ENCODE measurements at places on chromosomes 3 and 15.

DNA sequence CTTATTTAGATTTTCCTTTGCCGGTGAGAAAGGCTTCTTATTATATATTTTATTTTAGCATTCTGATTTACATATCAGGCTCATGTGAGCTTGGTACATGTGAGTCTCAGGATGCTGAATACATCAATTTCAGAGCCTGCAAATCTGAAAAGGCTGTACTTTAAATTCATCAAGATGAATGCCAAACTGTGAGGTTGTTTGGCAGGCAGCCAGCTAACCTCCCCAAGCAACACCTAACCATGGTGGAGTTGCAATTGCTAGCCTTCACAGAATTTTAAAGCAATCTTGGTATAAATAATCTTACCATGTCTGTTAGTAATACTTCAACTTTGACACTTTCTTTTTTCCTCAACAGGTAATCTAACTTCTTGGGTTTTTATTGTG is 252.5 kb downstream of the CDIN1 start:
- no peak for DNase-seq

GRCh38 chr15:37133602-37134001 is 33.3 kb upstream of the MEIS2 start:
- DNase-seq = no peak

- DNase-seq = no peak
These were observed 318.6 kb upstream of the LRRFIP2 start for GRCh38 chr3:37492977-37493471.

DNA sequence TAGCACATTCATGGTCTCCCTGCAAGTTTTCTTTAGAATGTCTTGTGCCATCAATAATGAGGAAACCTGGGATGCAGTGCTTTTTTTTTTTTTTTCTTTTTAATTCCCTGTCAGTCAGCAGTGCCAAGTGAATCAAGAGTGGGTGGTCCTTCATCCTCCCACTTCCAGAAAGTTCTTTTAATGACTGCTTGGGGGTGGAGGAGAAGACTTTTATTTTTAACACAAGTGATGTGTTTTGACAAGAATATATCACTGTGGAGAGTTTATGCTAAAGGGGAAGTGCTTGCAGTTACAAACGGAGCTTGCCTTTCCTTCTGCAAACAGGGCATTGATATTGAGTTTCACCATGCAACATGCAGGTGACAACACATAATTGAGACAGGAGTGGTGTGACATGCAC is 69.7 kb downstream of the CACNA2D3 start:
- no peak for DNase-seq

GRCh38 chr15:31102039-31102321 is 455 bp upstream of the TRPM1 start:
- no peak for DNase-seq

DNA sequence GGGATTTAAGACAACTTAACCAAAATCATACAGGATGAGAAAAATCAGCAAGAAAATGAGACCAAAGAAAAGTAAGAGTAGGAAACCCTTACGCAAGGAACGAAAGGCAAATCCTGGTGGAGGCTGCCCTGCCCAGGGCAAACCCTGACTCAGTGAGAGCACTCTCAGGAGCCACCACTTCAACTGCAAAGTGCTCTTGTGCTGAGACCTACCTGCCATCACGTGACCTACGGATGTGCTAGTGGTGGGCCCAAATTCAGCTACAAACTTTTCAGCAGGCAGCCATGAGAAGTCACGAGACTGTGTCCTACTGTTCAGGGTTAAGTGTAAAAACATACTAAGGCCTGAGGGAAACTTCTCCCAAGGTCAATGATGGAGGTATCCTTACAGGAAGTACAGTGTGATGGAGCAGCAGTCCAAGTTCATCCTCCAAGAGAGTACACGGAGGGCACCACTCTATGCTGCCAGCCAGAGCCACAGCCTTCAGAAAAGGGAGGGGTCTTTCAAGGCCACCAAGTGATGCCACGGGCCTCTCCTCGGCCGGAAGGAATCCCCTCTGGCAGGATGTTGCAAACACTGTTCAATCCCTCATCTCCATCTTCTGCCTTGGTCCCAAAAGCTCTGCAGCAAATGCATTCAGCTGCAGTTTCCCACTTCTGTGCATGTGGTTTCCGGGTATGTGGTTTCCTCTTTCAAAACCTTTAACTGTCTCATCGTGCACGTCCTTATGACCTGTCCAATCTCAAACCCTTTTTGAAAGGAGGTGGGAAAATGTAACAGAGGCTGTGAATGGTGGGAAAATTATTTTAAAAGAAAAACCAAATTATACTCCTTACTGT is 9.5 kb downstream of the CHSY1 start:
- DNase-seq = peak; percentile 45

DNA sequence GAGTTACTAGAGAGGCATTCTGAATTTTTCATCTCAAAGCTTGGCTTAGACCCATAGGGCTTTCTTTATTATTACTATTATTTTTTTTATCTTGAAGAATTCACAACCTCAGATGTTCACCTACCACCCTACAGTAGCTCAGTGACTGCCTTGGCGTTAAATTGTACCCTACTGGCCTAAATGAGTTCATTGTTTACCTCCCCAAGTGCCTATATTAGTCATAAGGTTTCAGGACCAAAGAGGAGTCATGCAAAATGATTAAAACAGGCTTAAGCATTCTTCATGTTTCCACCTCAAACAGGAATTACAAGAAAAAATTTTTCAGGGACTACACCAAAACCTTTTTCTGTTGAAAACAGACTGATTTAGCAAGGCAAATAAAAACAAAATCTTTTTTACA is 751.5 kb downstream of the SQOR start:
- no peak for DNase-seq

- no peak for DNase-seq
These were observed 44.4 kb upstream of the SLC6A11 start for GRCh38 chr3:10771486-10772270.

DNA sequence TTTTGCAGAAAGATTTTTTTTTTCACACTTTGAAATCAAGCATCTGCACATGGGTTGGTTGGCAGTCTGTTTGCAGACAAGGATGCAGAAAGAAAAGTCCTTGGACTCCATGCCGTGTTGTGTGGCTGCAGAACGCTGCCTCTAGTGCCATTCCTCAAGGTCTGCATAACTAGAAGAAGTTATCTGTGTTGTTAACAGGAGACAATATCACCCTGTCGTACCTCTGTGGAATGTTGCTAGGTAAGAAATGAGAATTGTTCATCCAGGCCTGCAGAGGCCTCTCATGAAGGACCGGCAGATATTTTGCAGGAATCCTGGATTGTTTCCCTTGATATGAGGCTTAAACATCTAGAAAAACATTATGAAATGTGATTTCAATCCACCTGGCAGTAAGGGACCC is 58.5 kb upstream of the PPARG start:
- DNase-seq = no peak

DNA sequence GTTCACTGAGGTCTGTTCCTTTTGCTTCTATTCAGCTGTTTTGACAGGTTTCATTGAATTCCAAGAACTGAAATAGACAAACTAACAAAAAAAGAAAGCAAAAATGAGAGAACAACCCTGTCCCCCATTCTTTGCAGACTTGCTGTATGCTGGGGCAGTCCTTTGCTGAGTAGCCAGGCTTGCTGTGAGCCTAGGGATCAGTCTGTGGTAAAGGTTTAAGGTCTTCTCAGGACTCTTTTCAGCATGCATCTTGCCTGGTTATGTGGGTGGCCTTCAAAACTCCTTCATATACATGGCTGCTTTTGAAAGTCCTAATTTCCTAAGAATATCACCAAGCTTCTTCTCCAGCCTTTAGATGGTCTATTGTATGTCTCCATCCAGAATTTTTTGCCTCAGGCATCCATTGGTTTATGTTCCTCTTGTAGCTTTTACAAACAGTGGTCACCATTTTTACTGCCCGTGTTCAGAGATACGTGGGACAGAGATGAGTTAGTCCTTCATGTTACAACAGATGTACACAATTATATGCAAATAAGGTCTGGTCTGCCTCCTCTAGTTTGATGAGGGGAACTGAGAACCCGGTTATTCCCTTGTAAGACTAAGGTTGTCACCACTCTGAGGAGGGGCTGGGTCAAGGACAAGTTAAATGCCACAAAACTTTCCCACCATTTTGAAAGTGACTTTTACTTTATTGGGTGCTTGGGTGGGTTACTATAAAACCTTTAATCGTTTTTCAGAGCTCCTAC is 41.4 kb downstream of the SACM1L start:
- no peak for DNase-seq

DNA sequence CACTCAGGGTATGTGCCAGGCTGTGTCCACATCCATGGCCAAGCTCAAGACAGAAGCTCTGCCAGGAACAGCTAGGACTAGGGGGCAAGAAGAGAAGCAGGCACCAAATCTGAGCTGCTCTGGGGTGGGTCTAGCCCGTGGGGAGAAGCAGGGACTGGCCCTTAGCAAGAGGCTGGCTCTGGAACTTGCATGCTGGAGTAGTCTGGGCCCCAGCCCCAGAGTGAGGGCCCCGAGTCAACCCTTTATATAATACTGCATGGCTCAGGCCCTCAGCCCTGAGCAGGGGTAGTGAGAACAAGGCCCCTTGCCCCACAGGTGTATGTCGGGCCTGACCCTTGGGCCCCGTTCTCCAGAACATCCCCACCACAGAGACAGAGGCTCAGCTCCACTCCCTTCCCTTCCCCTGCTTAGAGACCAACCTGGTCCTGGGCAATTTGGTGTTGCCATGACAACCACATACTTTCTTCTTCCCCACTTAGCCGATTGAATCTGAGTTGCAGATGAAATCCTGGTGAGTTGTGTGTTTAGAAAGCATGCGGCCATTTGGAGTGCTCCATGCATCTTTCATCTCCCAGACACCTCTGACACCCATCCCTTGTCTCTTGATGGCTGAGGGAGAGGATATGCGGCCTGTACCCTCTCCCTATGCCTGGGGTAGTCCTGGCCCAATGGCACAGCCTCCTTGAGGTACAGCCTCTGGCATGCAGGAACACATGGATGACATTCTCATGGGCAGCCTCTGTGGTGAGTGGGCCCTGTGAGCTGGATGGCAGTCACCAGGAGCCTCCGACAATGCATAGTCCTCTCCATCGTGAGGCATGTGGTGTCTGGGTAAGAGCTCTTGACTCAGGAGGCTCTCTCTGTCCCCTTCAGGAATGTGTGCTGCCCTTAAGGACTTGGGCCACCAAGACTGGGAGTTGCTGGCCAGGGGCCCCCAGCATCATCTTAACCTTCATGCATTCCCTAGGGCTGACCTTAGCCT is 29.2 kb upstream of the SFMBT1 start:
- DNase-seq = no peak

DNA sequence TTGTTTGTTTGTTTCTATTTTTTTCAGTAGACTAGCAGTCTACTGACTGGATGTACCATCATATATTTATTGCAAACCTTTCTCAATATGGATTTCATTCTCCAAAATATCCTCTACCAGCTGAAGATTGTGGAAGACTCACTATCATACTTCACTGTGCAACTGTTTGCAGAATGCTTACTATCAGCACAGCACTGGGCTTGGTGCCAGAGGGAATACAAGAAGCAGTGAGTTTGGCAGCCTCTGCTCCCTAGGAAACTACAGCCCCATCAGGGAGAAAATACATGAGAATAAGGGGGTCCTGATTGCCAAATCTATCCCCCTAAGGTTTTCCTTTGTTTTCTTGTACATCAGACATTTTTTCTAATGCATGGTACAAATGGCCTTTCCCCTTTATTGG is 27.5 kb downstream of the AQP9 start:
- no peak for DNase-seq

DNA sequence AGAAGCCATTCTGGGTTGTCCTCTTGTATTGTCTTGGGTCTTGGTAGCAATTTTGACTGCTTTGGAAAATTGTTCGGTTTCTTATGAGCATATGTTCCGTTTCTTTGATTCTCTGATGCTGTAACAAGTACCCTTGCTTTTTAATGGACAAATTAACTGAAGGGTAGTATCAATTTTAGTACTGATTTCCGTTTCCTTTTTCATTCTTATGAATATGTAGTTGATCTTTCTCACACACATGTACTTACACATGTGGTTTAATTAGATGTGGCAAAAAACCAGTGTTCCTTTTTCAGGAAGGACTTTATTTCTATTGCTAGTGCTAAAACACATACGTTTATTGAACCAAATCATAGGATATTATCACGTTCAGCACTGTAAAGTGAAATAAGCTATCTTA is 119.1 kb downstream of the TCF12 start:
- no peak for DNase-seq

DNA sequence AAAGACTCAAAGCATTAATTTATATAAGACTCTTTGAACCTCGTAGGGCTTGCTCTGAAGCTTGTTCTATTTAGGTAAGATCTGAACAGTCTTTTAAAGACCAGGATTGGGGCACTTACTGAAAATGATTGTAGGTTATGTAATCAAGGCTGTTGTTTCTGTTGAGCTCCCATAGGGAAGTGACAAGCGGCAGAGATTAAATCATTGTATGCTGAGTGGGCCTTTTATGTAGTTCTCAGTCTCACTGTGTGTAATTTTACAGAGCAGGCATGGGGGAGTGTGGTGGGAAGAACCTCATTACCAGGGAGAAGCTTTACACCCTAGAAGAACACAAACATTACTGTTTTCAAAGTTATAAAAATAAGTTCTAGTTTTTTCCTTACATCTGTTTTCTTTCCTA is 160.0 kb upstream of the SNTN start:
- DNase-seq = no peak

DNA sequence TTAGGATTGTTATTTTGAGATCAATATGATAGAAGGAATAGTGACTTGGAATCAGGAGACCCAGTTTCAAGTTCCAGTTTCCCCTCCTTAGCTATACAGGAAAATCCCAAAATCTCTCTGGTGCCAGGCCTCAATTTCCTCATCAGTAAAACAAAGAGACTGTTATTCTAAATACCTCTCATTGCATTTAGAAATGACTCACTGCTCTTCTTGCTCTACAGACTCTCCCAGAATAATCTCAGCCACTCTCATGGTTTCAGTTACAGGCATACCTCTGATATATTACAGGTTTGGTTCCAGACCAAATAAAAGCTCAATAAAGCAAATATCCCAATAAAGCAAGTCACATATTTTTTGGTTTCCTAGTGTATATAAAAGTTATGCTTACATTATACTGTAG is 28.3 kb downstream of the IMPG2 start:
- DNase-seq = no peak

- DNase-seq = no peak
These were observed 11.7 kb downstream of the ABCC5 start for GRCh38 chr3:184005941-184006507.

DNA sequence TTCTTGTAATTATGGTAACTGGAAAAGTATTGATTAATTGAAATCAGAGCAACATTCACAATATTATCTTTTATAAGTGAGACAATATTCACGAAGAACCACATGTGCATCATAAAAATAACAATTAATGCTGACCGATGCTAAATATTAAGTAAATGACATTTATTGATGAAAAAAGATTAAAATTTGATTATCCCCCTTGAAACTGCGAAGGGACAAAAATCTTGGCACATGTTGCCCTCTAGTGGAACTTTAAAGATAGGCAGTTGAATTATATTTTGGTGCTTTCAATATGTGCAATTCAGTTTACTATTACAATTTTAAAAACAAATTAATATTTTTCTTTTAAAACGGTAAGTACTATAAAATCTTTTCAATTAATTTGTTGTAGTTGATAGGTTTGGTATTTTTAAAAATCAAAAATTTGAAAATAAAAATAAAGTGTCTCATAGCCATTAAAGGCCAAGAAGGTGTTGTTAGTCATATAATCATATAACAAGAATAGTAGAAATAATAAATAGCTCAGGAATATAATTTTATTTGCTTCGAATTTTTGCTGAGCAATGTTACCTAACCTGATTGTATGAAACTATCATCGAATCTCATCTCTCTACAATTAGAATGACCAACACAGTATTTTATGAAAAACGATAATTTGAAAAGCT is 270.2 kb downstream of the ROBO1 start:
- DNase-seq = no peak
